AML-193 (cell line): ENCODE measurements at places on chromosomes 12 and 14.

GRCh38 chr12:21129906-21130305, 1.1 kb upstream of the SLCO1B1 start:
- no peak for DNase-seq

DNA sequence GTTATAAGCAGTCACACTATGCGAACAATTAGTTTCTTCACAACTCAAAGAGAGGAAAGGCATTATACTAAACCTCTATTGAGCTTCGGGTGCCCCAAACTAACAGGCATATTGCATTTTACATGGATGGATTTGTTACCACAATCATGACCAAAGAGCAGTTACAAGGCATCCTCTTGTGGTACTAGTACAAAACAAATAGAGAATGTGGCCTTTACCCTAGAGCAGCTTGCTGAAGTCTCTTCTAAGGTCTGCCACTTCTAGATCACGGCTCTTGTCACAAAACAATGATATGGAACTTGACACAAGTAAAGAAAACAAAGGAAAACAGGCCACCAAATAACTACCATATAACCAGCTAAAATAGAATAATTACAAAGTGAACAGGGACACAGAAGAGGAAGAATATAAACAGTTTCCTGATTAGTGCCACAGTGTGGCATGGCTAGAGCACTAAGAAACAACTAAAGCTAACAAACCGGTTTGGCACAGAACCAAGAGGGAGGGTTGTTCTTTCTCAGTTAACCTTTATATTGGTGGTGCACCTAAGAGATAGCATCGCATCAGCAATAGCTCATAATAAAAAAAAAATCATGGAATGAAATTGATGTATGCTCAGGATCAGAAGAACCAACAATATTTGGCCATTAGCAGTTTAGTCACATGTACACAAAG, 209.7 kb upstream of the ATP2B1 start:
- DNase-seq = no peak

DNA sequence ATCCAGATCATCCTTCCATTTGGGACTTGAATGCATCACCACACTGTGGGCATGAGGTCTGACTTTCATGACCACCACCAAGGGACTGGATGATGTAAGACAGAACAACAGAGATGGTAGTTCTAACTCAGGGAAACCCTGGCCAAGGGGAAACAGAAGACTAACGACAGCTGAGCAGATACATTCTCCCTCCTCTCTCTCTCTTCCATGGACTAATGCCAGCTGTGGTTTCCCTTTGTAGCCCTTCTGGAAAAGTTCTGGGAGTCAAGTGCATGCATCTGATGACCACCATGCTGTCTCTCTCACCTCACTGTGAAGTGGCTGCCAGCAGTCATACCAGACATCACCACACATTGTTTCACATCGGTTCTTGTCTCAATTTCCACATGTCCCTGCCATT, 3.4 kb downstream of the TAS2R30 start:
- no peak for DNase-seq

GRCh38 chr12:131714759-131715158, 3.9 kb downstream of the SFSWAP start:
- DNase-seq = no peak

DNA sequence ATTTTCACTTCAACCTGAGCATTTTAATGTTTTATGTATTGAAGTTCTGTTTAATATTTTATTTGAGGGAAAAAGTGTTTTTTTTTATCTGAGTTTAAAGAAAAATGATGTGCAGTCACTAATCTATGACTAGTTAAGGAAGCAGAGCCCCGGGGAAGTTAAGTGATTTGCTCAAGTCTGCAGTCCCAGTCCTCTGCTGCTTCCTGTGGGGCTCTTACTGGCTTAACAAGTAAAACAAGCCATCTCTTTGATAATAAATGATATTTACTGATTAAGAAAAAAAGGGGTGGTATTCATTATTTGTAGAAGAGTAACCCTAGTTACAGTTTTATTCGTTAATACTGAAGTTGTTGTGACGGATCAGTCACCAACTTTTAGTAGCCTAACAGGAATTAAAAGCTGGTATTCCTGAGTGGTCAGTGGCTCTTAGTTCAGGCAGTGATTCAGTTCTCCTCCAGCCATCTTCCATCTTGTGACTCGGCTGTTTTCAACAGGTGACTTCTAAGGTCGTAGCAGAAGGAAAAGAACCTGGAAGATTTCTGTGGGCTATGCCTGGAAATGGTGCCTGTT, 21.7 kb downstream of the BICDL1 start:
- DNase-seq = no peak

- DNase-seq = no peak
Measured at GRCh38 chr14:51327376-51327775, 87.3 kb downstream of the TMX1 start.

GRCh38 chr12:106759526-106760183, 14.8 kb upstream of the RIC8B start:
- DNase-seq = no peak

DNA sequence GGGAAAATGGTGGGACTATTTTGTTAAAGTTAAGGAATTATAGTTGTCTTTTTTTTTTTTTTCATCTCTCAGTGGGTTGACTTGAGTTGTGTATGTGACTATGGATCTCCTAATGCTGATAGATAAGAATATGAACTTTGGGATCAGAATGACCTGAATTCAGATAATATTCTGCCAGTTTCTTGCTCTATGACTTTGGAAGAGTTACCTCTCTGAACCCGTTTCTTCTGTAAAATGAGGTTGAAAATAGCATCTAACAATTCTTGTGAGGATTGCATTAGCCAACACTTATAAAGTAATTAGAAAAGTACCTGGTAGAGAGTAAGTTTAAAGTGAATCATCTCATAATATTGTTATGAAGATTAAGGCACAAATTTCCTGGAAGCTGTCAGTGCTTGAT, 18.4 kb downstream of the EID3 start:
- DNase-seq = no peak

DNA sequence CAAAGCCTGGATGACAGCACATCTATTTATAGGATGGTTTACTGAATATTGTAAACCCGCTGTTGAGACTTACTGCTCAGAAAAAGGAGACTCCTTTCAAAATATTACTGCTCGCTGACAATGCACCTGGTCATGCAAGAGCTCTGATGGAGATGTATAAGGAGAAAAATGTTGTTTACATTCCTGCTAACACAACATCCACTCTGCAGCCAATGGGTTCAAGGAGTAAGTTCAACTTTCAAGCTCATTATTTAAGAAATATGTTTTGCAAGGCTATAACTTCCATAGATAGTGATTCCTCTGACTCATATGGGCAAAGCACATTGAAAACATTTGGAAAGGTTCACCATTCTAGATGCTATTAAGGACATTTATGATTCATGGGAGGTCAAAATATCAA, 201.7 kb downstream of the SNAPC1 start:
- DNase-seq = no peak
